RKO (cell line): ENCODE measurements at places on chromosomes 1 and 21.
A peak's percentile ranks its signal among the peaks of the same experiment; 100 is the strongest.

DNA sequence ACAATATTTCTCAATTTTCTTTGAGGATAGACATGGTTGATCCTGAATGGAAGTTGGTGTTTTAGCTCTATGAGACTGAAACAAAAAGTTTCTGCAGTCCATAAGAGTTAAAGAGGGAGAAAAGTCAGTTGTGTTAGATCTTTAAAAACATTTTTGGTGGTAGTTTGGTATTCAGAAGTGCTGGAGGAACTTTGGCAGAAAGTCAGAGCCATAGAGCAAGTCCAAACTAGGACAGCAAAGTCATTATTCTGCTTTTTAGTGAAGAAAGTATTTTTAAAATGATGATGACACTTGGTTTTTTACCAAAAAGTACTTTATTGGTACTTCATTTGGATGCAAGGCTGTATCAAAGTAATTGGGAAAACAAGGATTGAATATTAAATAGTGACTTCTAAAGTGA lies 41.8 kb downstream of the FNBP1L start:
- DNase-seq: no peak

- no peak for DNase-seq
Measured at GRCh38 chr1:25549273-25550154, 6.1 kb downstream of the LDLRAP1 start.

- DNase-seq: no peak
Measured at GRCh38 chr1:244207042-244207934, 156.2 kb downstream of the ZBTB18 start.

DNA sequence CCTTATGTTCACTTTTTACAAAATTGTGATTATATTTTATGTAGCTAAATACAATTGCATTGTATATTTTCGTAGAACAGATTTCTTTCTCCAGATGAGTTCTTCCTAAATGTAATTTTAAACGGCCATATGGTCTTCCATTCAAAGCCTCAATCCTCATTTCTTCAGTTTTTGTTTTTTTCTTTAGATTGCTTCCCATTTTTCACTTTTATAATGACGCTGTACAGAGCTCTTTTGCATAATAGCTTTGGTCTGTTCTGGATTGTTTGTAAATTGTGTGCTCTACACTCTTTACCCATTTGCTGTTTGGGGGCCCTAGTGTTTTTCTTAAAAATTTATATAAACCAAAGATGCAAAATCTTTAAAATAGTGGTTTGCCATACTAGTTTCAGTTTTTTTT lies 27.8 kb downstream of the AVPR1B start:
- DNase-seq: no peak

DNA sequence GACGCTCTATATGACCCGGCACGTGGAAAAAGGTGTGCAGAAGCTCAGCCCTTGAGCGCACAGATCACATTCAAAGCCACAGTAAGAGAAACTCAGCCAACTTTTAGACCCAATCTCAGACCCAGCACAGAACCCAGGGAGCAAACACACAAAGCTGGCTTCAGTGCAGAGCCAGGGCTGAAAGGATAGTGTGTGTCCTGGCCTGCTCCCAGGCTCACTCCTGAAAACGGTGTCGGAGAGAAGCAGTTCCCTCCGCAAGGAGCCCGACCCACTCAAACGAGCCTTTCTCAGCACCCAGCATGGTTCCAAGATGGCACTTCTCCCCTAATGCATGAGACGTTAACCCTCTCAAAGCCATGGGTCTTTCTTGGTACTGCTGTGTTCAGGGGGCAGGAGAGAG lies 39.6 kb downstream of the CASZ1 start:
- DNase-seq: no peak

- DNase-seq: no peak
Measured at GRCh38 chr1:154779551-154780189, 90.4 kb downstream of the KCNN3 start.

DNA sequence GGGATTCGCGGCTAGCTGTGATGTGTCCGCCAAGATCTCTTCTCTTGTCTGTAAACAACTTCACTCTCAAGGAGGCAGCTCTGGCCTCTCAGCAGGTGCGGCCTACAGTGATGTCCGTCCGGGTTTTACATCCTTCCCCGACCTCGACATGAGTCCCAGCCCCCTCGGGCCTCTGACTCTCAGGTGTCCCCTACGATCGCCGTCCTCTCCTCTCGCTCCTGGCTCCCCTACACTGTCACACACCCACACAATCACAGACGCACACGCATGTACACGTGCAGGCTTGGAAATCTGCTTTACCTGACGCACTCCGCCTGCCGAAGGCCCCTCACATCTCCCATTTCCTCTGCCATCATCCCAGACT lies 797 bp upstream of the RSPH1 start:
- peak; percentile 27 for DNase-seq

DNA sequence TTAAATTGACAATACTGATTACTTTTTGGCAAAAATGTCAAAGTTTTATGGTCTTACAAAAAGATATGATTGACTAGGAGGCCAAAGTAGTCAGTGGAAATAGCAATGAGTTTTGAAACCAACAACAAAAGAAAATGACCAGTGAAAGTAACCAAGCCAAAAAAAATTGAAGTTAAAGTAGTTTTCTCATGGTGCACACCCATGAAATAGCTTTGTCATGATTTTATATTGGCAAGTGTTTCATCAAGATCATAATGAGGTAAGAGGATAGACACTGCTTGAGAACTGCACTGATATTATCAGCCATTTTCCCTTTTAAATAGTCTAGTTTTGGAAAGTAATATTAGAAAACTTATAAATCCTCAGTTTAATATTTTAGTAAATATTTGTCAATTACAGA lies 206.2 kb upstream of the ADAMTS5 start:
- DNase-seq: no peak

- DNase-seq: no peak
Measured at GRCh38 chr1:212593821-212594251, 14.7 kb upstream of the ATF3 start.

DNA sequence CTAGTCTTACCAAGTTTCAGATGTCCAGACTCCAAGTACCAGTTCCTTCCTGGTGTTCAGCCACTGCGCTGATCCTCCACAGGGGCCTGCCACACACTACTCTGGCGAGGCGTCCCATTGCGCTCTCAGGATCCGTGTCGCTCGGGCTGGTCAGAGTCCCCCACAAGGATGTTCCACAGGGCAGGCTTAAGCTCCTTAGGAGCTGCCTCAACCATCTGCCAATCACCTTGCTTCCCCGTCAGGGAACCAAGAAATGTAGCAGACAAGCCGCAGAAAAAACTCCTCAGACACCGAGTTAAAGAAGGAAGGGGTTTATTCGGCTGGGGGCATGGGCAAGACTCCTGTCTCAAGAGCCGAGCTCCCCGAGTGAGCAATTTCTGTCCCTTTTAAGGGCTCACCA lies 9.8 kb downstream of the OR2W3 start:
- no peak for DNase-seq

GRCh38 chr1:46179138-46180081 lies 3.1 kb upstream of the P3R3URF start:
- peak; percentile 88 for DNase-seq

GRCh38 chr21:33418691-33419090 lies 15.5 kb downstream of the IFNGR2 start:
- no peak for DNase-seq

- DNase-seq: no peak
Measured at GRCh38 chr1:121458291-121459048, 273.7 kb downstream of the SRGAP2C start.

DNA sequence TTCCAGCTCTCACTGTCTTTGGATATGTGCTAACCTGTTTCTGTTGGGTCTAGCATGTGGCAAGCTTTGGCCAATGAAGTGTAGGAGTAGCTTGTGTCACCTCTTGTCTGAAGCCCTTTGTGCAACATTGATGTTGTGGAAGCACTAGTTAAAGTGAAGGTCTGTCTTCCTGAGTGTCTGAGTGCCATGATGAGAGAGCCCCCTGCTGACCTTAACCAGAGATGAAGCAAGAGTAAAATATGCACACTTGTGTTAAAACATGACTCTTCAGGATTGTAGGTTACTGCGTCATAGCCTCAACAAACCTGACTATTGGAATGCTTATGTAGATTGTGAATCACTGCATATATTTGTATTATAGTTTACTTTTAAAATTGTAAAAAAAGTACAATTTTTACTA lies 103.7 kb downstream of the NCAM2 start:
- peak; percentile 61 for DNase-seq

DNA sequence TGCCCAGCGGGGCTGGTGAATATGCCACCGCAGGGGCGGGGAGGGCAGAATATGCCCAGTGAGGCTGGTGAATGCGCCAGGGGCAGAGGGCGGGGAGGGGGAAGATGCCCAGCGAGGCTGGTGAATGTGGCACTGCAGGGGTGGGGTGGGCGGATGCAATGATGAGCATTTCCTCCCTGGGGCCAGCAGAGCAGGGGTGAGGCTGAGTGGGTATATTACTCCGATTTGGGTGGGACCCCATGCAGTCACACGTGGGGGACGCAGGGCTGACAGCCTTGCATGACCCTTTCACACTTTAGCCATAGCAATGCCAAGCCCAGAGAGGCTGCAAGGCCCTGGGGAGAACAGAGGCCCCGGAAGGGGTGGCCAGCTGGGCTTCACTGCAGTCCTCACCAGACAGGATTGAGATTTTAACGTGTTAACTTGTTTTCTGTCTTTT lies 9.3 kb upstream of the SLX9 start:
- no peak for DNase-seq

GRCh38 chr1:212221801-212222200 lies 63.4 kb upstream of the PPP2R5A start:
- DNase-seq: no peak

- no peak for DNase-seq
Measured at GRCh38 chr1:29601021-29601420, 364.7 kb downstream of the PTPRU start.

- no peak for DNase-seq
Measured at GRCh38 chr1:233277637-233278606, 17.6 kb downstream of the PCNX2 start.

DNA sequence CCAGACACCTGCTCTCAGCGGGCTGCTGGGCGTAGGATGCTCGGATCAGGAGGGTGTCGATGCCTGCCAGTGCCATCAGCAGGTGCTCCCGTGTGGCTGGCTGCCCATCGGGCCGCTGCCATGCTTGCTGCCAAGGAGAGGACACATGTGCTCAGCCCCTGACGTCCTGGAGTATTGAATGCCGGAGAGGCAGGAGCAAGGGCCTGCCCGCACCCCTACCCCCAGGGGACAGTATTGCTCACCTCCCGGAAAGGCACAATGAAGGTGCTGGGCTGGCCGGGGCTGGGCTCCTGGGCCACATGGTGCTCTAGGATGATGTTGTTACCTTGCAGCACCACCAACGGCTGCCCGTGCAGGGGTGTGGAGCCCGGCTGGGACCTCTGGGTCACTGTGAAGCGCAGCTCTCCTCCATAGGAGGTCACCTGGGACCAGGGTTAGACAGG lies 61.5 kb downstream of the HSPG2 start:
- no peak for DNase-seq

DNA sequence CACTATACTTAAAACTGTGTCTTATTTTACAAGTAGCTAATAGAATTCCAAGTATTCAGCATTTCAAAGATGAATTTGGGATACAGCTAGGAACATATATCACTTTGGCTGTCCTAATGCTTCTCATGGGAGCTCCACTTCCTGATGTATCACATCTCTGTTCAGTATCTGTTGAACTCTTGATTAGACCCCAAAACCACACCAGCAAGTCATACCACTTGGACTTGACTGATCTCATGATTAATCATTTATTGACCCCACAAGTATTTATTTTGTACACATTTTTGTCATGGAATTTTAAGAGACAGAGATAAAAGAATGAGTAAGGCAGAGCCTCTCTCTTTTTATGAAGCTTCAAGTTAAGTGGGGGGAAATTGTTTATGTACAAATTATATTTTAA lies 30.0 kb downstream of the TMPRSS15 start:
- DNase-seq: no peak

GRCh38 chr1:30104551-30104950 lies 618.8 kb downstream of the MATN1 start:
- no peak for DNase-seq

GRCh38 chr1:94552071-94552586 lies 10.6 kb upstream of the F3 start:
- DNase-seq: no peak

DNA sequence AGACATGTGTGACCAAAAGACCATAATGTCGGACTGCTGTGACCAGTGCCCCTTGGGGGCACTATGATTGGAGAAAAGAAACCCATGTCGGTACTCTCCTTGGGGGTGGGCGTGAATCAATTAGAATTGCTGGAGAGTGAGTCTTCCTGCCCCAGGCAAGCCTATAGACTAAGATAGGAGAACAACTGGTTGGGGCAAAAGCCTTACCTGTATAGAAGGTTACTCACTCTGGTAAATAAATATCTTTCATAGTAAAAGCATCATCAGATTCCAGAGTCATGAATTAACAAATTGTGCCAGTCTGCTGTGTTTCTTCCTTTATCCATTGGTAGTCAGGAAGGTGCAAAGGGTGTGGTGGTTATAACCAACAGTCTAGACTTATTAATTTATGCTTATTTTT lies 2.9 kb upstream of the PTGFRN start:
- DNase-seq: no peak

DNA sequence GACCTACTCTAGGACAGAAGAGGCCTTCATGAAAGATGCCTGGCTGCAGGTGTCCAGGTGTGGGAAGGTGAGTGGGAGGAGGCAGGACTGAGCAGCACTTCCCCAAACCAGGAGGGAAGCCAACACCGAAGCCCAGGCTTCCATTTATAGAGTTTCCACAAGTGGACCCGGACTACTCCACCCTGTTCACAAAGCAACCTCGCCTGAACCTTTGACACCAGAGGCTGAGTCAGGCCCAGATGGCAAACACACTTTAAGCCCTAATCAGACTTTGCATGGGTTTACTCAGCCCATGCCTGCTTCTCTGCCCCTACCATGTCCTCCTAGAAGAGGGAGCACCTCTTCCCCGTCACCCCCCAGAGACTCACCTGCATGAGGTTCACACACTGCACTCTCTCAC lies 14.0 kb downstream of the PRR9 start:
- DNase-seq: no peak

- peak; percentile 12 for DNase-seq
Measured at GRCh38 chr1:151756291-151756690, 7.0 kb downstream of the MRPL9 start.

- DNase-seq: no peak
Measured at GRCh38 chr1:168019407-168019806, 82.5 kb upstream of the MPC2 start.
